A673 (cell line): ENCODE measurements at places on chromosomes 6 and 20. TPM values are rescaled to one million over a fixed set of nuclear protein-coding genes. Genes with fewer than 3 reads are reported as not detected.

- no peak for DNase-seq
These were observed 109.8 kb upstream of the SGK1 start for GRCh38 chr6:134427721-134428120.

- DNase-seq: no peak
These were observed 28.5 kb upstream of the BMP6 start for GRCh38 chr6:7697432-7697819.

The MYMX gene
- 0.81 TPM in 1 of 2 replicates, not detected in the other for total RNA-seq

- DNase-seq: no peak
These were observed 8.8 kb downstream of the SNX3 start for GRCh38 chr6:108252055-108252454.

GRCh38 chr6:28729501-28730402 lies 194.0 kb downstream of the TRIM27 start:
- peak; percentile 49 for DNase-seq

The HLA-E gene
- total RNA-seq: 36.9 and 41.1 TPM in 2 replicates

DNA sequence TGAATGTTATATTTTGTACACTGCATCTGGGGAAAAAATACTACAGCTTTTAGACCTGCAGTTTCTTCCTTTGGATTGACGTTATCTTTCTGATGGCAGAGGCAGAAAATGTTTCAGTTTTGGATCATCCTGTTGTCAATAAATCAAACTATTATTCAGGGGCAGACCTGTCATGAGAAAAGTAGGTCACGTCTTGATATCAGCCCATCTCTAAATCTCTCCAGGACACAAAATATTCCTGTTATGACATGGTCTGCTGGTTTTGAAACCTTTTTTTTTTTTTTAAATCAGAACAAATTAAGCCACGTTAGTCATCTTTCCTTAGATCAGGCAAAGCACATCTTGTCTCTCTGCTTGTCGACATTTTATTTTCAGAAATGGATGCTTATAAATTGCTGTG lies 24.0 kb downstream of the IL20RA start:
- no peak for DNase-seq

GRCh38 chr6:30399390-30400058 lies 54.6 kb downstream of the RPP21 start:
- no peak for DNase-seq

The PPP1R16B gene
- 0.13 and 0.17 TPM in 2 replicates for total RNA-seq

DNA sequence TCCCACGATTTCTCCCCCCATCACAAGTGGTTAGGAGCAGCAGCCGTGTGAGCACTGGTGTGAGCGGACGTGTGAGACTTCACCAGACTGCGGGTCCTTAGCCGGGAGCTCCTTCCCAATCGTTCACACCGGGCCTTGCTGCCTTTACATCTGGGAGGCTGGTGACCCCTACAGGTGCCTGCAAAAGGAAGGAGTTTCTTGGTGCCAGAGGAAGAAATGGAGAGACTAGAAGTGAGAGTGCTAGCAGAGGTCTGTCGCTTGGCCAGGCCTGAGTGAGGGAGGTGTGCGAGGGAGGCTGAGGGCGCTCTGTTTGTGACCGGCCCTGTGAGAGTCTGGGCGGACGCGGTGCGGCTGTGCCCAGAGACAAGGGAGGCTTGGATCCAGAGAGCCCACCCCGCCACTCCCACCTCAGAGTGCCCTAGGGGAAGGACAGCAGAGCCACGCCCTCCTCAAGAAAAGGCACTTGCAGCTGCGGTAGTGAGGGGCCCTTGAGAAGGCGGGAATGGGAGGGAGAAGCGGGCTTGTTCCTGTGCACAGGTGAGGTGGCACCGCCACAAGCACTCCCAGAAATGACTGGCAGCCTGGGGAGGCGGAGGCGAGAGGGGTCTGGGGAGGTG lies 10.0 kb upstream of the ARMC2 start:
- DNase-seq: peak; percentile 9
